Nephron progenitor cell (in vitro differentiated cells): ENCODE measurements at places on chromosomes 16 and 17.

GRCh38 chr16:30397776-30398660, 2.8 kb downstream of the ZNF48 start:
- H3K36me3 ChIP-seq: peaks cover 6% of the 10 kb centered on the region
- H3K27ac ChIP-seq: no peak overlapping the region
- H3K27me3 ChIP-seq: peaks cover 2% of the 10 kb centered on the region
- H3K4me3 ChIP-seq: no peak overlapping the region
- H3K4me1 ChIP-seq: peaks cover 58% of the 10 kb centered on the region
- no peak for DNase-seq

DNA sequence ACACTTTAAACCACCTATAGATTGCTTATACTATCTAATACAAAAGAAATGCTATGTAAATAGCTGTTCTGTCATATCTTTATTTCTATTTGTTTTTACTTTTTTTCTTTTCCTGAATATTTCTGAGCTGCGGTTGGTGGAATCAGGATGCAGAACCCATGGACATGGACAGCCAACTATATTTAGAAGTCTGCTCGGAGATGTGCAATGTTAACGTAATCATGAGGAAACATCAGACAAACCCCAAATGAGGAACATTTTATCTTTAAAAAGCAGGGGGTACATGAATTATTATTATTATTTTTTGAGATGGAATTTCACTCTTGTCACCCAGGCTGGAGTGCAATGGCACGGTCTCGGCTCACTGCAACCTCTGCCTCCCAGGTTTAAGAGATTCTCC, 31.4 kb upstream of the GHDC start:
- no peaks in the 10 kb centered on the region for H3K4me1 ChIP-seq
- no peak overlapping the region for H3K27ac ChIP-seq
- no peak for DNase-seq
- no peak overlapping the region for H3K4me3 ChIP-seq
- no peaks in the 10 kb centered on the region for H3K27me3 ChIP-seq

DNA sequence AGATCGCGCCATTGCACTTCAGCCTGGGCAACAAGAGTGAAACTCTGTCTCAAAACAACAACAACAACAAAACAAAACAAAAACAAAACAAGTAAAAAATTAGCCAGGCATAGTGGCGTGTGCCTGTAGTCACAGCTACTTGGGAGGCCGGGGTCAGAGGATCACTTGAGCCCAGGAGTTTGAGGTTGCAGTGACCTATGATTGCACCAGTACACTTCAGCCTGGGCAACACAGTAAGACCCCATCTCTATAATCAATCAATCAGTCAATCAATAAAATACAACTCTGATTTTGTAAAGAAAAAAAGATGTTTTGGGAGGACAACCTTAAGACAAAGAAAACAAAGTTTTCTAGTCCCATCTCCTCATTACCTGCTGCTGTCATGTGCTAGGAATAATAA, 51.9 kb downstream of the MARCHF10 start:
- peaks cover 64% of the 10 kb centered on the region for H3K4me1 ChIP-seq
- H3K4me3 ChIP-seq: no peak overlapping the region

- no peak overlapping the region for H3K4me3 ChIP-seq
- peaks cover 2% of the 10 kb centered on the region for H3K27me3 ChIP-seq
- H3K36me3 ChIP-seq: peaks cover 60% of the 10 kb centered on the region
- DNase-seq: no peak
These were observed 24.2 kb upstream of the CMTM4 start for GRCh38 chr16:66720766-66721165.

- peaks cover 3% of the 10 kb centered on the region for H3K27me3 ChIP-seq
- no peak overlapping the region for H3K4me3 ChIP-seq
- DNase-seq: no peak
These were observed 53.6 kb downstream of the RMI2 start for GRCh38 chr16:11398851-11399250.

DNA sequence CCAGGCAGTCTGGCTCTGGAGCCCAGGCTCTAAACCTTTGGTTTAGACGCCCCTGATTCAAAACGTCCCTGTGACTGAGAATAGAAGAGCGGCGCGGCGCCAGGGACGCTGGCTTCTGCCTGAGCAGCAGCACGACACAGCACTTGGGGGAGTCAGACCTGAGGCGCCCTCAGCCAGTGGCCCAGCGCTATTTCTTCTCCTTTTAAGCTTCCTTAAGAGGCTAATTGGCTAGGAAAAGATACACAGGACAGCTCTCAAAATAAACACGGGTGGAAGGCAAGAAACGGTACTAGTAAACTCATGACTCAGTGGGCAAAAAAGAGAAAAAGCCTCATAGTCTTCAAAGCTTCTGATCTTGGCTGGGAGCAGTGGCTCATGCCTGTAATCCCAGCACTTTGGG, 34.9 kb downstream of the GTF3C1 start:
- H3K4me3 ChIP-seq: no peak overlapping the region
- H3K4me1 ChIP-seq: peaks cover 22% of the 10 kb centered on the region
- H3K27ac ChIP-seq: peak overlapping the region; percentile 40
- DNase-seq: no peak

GRCh38 chr16:57612494-57612893, 15.9 kb upstream of the ADGRG1 start:
- H3K4me1 ChIP-seq: peaks cover 10% of the 10 kb centered on the region
- no peak overlapping the region for H3K27ac ChIP-seq
- H3K27me3 ChIP-seq: peaks cover 16% of the 10 kb centered on the region
- DNase-seq: no peak
- no peak overlapping the region for H3K4me3 ChIP-seq
- H3K36me3 ChIP-seq: no peaks in the 10 kb centered on the region

- DNase-seq: no peak
- H3K36me3 ChIP-seq: no peaks in the 10 kb centered on the region
- H3K27me3 ChIP-seq: peaks cover 23% of the 10 kb centered on the region
These were observed 37.2 kb downstream of the SMPD3 start for GRCh38 chr16:68411086-68411485.

DNA sequence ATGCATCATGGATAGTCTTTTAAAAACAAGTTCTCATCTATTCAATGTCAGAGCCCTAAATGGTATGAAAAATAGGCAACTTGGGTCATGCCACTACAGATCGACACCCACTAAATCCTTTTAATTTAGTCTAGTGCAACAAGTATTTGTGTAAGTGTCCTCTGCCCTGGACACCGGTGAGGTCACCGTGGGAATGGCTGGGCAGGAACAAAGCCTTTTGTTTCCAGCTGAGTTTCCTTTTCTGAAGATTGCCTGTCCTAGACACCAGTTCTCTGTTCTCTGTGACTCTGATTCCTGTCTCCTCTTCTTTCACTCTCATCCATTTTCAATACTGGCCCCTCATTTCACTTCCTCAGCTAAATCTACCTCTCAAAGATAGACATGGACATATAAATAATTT, 446.5 kb downstream of the MAF start:
- H3K36me3 ChIP-seq: no peaks in the 10 kb centered on the region
- DNase-seq: no peak
- H3K27ac ChIP-seq: peak overlapping the region; percentile 39
- H3K4me3 ChIP-seq: no peak overlapping the region
- peaks cover 7% of the 10 kb centered on the region for H3K27me3 ChIP-seq

DNA sequence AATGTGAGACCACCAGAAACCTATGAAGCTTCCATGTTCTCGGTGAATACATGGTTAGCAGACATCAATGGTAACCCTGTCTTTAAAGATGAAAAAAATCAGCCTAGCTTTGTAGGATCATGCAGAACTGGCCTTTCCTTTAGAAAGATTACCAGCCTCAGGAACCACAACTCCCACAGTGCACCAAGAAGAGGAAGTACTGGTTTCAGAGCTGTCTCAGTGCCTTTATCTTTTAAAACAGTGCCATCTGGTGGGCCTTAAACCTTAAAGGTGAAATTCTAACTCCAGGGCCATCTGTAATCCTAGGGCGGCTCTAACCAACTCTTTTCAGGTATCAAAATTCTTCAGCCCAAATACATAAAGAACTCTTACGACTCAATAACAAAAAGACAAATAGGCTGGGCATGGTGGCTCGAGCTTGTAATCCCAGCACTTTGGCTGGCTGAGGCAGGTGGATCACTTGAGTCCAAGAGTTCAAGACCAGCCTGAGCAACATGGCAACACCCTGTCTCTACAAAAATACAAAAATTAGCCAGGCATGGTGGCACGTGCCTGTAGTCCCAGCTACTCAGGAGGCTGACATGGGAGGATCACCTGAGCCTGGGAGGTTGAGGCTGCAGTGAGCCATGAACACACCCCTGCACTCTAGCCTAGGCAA, 5.4 kb downstream of the ATPAF2 start:
- no peaks in the 10 kb centered on the region for H3K27me3 ChIP-seq
- no peaks in the 10 kb centered on the region for H3K36me3 ChIP-seq
- peak overlapping the region; percentile 66 for H3K27ac ChIP-seq
- H3K4me3 ChIP-seq: no peak overlapping the region
- DNase-seq: peak; percentile 31

- H3K36me3 ChIP-seq: peaks cover 41% of the 10 kb centered on the region
- no peaks in the 10 kb centered on the region for H3K27me3 ChIP-seq
- peak overlapping the region; percentile 99 for H3K27ac ChIP-seq
These were observed 207.3 kb downstream of the CCDC182 start for GRCh38 chr17:57537524-57538410.

- no peak for DNase-seq
- no peak overlapping the region for H3K4me3 ChIP-seq
- H3K27me3 ChIP-seq: peaks cover 70% of the 10 kb centered on the region
- H3K36me3 ChIP-seq: no peaks in the 10 kb centered on the region
These were observed 17.2 kb downstream of the CRISPLD2 start for GRCh38 chr16:84836967-84837366.

DNA sequence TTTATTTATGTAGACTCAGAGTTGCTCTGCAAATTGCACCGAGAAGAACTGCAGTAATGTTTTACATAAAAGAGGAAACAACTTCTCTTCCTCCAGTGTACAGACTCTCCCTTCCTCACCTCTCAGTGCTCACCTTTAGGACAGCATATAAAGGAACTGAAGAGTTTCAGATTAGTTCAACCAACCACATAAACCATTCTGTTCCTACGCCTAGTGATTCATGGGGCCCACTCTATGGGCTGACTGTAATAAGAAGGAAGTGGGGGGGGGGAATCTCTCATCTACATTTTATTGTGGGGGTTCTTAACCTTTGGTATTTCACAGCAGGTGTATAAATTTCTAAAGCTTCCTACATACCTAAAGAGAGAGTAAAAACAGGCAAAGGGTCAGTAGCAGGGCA, 18.3 kb downstream of the ZSWIM7 start:
- peak overlapping the region; percentile 22 for H3K27ac ChIP-seq
- no peak for DNase-seq
- no peak overlapping the region for H3K4me3 ChIP-seq
- H3K4me1 ChIP-seq: no peaks in the 10 kb centered on the region
- H3K27me3 ChIP-seq: no peaks in the 10 kb centered on the region
- H3K36me3 ChIP-seq: peaks cover 71% of the 10 kb centered on the region

GRCh38 chr17:5413682-5414081, 5.8 kb downstream of the NUP88 start:
- H3K4me3 ChIP-seq: no peak overlapping the region
- DNase-seq: no peak
- H3K27ac ChIP-seq: no peak overlapping the region
- H3K4me1 ChIP-seq: peaks cover 17% of the 10 kb centered on the region
- peaks cover 50% of the 10 kb centered on the region for H3K36me3 ChIP-seq
- no peaks in the 10 kb centered on the region for H3K27me3 ChIP-seq

DNA sequence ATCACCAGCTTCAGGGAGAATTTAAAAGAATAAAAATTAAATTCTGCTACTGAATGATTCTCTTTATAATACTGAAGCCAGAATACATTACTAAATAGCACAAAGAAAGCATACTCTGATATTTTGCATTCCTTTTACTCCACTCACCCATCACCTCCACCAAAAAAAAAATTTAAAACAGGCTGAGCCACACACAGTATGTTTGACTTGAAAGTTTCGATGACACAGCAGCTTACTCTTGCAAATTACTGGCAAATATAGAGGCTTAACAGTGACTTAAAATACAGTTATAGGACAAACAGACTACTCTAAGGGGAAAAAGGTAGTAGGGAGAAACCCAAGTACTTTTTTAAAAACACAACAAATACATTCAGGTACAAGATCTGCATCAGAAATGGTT, 39.2 kb downstream of the GPATCH8 start:
- no peak for DNase-seq
- H3K36me3 ChIP-seq: peaks cover 65% of the 10 kb centered on the region
- peaks cover 25% of the 10 kb centered on the region for H3K4me1 ChIP-seq
- no peak overlapping the region for H3K4me3 ChIP-seq

DNA sequence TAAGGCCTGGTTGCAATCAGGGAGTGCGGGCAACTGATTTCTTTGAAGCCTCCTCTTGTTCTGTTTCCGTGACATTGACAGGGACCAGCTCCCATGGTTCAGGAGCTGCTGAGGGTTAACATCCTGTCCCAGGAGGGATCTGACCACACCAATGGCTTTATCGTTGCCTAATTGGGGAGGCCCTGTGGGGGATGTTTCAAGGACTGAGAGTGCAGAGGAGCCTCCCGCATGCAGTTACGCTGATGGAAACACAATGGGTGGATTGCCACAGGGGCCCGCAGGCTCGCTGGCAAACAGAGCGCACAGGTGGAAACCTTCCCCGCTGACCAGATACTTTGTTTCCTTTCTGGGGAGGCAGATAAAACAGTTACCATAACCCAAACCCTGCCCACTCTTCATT, 23.8 kb upstream of the ABCC1 start:
- peaks cover 11% of the 10 kb centered on the region for H3K27me3 ChIP-seq
- H3K27ac ChIP-seq: no peak overlapping the region
- no peaks in the 10 kb centered on the region for H3K36me3 ChIP-seq
- H3K4me3 ChIP-seq: no peak overlapping the region

- peaks cover 69% of the 10 kb centered on the region for H3K4me1 ChIP-seq
- H3K27ac ChIP-seq: peak overlapping the region; percentile 65
- no peak overlapping the region for H3K4me3 ChIP-seq
- DNase-seq: no peak
- no peaks in the 10 kb centered on the region for H3K36me3 ChIP-seq
These were observed 6.7 kb upstream of the ADGRG1 start for GRCh38 chr16:57621521-57622271.

- H3K4me1 ChIP-seq: peaks cover 11% of the 10 kb centered on the region
- H3K27me3 ChIP-seq: peaks cover 40% of the 10 kb centered on the region
These were observed 31.7 kb upstream of the ZC3H18 start for GRCh38 chr16:88538366-88539060.

- peaks cover 12% of the 10 kb centered on the region for H3K36me3 ChIP-seq
- H3K27ac ChIP-seq: peak overlapping the region; percentile 100
- peaks cover 23% of the 10 kb centered on the region for H3K27me3 ChIP-seq
- peaks cover 54% of the 10 kb centered on the region for H3K4me1 ChIP-seq
- peak overlapping the region; percentile 100 for H3K4me3 ChIP-seq
These were observed 2.0 kb downstream of the KDM6B start for GRCh38 chr17:7835814-7836595.

GRCh38 chr16:5321930-5322329, 224.3 kb upstream of the EEF2KMT start:
- no peak for DNase-seq
- H3K4me3 ChIP-seq: no peak overlapping the region
- no peaks in the 10 kb centered on the region for H3K36me3 ChIP-seq
- H3K4me1 ChIP-seq: peaks cover 5% of the 10 kb centered on the region

- H3K4me1 ChIP-seq: peaks cover 43% of the 10 kb centered on the region
- H3K27ac ChIP-seq: peak overlapping the region; percentile 31
- peaks cover 11% of the 10 kb centered on the region for H3K27me3 ChIP-seq
- peaks cover 4% of the 10 kb centered on the region for H3K36me3 ChIP-seq
- no peak overlapping the region for H3K4me3 ChIP-seq
- DNase-seq: no peak
These were observed 52.4 kb upstream of the PMFBP1 start for GRCh38 chr16:72224260-72224768.
